AG09309 (cell line): ENCODE measurements at places on chromosomes 2 and 18.

DNA sequence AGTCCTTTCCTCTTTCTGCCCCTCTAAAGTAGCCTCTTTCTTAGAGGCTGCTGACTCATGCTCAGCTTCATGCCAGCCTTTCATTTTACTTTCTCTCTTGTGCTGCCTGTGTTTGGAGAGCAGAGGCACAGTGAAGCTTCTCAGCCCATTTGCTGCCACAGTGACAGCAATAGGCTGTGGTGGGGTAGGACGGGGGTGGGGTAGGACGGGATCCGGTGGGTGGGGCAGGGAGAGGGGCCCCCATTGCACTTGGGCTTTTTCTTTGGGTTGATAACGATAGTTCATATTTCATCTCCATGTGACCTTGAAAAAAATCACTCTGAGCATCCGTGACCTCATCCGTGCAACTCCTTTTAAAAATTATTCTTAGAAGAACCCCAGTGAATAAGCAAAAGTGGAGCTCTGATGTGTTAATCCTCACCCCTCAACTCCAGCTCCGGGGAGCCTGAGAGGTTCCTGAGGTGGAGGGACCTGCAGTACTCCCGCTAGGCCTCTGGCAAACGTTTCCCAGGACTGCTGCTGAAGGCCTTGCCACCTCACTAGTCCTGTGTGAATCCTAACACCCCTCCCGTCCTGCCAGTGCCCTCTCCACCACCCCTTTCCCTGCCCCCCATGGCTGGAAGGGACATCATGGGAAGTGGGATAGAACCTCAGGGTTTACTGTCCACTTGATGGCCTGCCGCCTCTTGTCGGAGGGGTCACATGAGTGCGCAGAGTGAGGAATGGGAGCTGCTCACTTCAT, 70.8 kb downstream of the INPP4A start:
- DNase-seq, result no peak

GRCh38 chr2:15955232-15955988, 15.1 kb downstream of the MYCN start:
- no peak for DNase-seq

GRCh38 chr2:239200646-239201530, 199.9 kb downstream of the HDAC4 start:
- DNase-seq, result no peak

DNA sequence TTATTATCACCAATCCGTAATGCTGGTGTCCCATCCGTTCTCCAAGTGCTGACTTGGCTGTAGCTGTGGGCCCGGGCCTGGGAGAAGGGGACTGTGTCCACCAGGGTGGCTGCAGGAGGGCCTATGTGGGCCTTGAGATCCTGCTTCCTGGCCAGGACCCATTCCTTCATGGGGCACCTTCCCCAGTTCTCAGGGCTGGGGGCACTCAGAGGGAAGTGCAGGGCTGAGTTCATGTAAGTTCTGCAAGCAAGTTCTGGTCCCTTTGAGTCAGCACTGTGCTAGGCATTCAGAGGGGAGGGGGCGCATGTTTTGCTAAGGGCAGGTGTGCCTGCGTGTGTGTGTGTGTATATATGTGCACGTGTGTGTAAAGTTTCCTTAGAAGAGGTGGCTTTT, 94.0 kb downstream of the GLI2 start:
- DNase-seq, result no peak

DNA sequence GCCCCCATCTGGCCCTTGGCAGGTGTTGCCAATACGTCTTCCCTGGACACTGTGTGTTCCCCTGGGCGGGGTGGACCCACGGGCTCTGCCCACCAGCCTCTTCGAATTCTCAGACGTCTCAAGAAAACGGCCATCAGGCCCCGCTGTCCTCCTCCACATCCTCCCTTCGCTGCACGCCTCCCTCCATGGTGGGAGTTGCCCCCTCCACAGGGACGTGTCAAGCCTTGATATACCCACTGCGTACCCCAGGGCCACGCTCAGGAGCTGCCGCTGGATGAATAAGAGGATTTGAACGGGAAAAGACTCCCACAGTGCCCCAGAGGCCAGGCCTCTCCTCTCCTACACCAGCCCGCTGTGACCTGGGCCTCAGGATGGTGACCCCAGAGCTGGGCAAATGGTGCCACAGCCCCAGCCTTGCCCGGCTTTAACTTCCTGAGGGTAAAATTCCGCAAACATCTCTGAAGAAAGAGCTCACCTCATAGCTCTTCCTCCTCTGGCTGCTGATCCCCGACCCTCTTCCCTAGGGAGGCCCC, 399.3 kb upstream of the MYT1L start:
- DNase-seq, result no peak

GRCh38 chr18:3367491-3368091, 82.4 kb upstream of the TGIF1 start:
- DNase-seq, result no peak

DNA sequence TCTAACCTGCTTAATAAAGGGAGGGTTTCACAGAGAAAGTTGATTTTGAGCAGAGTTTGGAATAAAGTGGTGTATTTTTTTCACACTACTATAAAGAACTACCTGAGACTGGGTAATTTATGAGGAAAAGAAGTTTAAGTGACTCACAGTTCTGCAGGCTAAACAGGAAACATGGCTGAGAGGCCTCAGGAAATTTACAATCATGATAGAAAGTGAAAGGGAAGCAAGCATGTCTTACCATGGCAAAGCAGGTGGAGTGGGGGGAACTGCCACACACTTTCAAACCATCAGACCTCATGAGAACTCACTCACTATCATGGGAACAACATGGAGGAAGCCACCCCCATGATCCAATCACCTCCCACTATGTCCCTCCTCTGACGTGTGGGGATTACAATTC, 546.7 kb downstream of the EPHA4 start:
- no peak for DNase-seq

DNA sequence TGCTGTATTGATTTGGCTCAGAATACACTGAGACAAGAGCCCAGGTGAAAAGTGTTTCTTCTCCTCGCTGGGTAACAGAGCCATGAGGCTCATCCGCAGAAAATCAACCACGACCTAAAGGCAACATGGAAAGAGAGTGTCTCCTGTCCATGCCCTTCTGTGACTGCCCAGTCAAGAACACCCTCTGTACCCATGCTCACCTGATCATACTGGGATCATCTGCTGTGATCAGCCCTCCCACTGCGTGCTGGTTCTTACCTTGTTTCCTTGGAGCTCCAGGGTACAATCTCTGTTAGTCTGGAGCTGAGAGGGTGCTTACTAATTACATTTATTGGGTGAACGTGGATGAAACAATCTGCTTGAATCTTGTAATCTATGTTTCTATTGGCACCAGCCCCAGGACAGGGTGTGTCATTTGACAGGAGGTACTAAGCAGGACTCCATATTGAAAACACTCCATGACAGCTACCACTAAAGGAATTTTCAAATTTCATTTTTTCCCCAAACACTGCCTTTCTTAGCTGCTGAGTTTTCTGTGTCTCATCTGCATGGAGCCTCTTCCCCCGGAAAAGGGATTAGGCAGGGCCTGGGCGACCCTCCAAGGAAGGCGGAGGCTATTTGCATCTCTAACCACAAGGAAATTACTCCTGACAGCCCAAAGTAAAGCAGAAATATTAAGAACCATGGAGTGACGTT, 39.7 kb upstream of the GRP start:
- peak; percentile 48 for DNase-seq

DNA sequence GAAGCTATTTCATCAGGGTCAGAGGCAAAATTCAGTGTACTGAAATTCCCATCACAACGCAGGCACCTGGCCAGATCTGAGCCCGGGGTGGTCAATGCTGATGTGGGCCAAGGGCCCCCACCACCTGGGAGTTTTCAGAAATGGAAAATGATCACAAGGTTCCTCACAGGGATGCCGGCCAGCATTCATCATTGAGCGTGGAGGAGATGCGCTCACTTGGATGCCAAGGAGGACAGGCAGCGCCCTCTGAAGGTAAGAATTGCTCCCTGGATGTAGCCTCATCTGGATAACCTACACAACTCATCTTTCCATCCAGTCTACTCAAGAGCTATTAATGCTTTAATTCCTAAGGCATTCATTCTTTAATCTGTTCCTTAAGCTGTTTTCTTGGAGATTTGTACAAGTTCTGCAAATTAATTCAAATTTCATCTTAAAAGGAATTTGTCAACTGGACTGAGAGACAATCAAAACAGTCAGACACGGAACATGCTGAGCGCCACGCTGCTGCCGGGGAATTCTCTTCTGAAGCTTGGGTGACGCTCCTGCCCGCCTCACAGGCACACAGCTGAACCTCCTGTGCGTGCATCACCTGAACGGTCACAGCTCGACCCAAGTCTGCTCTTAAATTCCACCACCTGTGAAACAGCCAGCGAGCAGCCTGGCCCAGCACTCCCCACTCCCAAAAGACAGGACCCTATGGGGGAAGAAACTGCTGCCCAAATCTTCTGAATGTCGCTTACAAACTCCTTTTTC, 206.7 kb downstream of the HDAC4 start:
- no peak for DNase-seq

GRCh38 chr2:113370478-113371091, 66.9 kb upstream of the ZNG1B start:
- DNase-seq, result peak; percentile 37

GRCh38 chr2:50263728-50264127, 768.2 kb downstream of the NRXN1 start:
- no peak for DNase-seq

- DNase-seq, result peak; percentile 94
Observed at GRCh38 chr18:75475228-75475627, 47.7 kb upstream of the SMIM21 start.

GRCh38 chr2:113034016-113034415, 18.7 kb downstream of the IL36B start:
- DNase-seq, result no peak

GRCh38 chr18:28159055-28159454, 17.9 kb downstream of the CDH2 start:
- no peak for DNase-seq

DNA sequence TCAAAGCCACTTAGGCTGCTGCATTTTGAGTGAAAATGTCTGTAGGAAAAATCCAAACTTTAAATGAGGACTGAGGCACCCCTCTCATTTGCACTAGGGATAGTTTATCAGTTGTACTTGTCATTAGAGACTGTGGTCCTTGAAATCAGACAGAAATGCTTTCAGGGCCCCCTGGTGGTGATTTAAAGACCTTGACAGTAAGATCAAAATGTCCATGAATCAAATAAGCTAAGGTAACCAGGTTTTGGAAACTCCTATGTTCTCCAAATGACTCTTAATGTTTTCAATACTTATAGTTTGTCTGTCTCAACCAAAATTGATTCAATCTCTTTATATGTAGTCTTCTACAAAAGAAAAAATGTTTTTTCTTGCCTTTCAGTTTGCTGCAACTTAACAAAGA, 28.8 kb upstream of the DDX18 start:
- peak; percentile 13 for DNase-seq

DNA sequence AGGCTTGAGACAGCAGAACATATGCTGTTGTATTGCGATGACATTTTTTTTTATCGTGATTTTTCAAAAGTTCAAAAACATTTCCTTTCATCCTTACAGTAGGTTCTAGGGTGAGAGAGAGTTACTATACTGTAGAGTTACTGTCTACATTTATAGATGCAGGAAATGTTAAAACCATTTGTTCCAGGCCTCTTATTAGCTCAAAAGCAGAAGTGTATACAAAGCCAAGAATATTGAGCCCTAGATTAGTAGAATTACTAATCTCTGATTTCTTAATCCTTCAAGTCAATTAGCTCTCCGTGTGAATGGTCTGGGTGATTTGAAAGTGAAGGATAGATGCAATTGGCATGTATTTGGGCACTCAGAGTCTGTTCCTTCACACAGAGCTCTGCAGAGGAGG, 73.1 kb downstream of the MAPRE2 start:
- DNase-seq, result no peak

GRCh38 chr2:158049129-158049855, 52.4 kb upstream of the UPP2 start:
- DNase-seq, result no peak

DNA sequence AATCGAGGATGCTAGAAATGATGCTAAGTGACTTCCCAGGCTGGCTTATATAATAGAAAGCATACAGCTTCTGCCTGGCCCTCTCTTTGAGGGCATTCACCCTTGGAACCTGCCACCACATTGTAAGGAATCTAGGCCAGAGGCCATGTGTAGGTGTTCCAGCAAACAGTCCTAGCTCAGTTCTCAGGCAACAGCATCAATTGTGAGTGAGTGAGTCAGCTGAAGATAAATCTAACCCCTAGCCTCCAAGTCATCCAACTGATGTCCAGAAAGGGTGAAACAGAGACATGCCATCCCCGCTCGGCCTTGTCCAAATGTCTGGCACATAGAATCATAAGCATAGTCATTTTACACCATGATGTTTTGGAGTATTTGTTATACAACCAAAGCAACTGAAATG, 324.3 kb upstream of the KLHL14 start:
- DNase-seq, result no peak

DNA sequence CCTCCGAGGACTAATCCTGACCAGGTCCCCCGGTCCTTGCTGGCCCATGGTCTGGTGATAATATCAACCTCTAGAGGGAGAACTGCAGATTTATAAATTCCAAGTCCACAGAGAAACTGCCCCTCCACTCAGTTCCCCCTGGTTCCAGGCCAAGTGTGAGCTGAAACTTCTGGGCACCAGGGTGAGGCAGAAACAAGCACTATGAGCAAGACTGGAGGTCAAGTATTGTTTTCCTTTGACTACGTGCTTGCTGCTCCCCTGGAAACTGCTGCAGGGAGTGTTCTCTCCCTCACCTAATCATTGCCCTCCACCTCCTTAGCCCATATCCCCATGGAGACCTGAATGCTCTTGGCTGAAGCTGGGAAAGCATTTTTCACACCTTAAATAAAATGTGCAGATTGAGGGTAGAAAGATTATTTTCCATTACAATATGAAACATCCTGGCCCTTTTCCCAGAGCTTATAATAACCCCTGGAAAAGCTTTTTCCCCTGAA, 135.2 kb downstream of the RDH14 start:
- DNase-seq, result no peak

- no peak for DNase-seq
Observed at GRCh38 chr2:84891355-84892010, 10.6 kb upstream of the TRABD2A start.

DNA sequence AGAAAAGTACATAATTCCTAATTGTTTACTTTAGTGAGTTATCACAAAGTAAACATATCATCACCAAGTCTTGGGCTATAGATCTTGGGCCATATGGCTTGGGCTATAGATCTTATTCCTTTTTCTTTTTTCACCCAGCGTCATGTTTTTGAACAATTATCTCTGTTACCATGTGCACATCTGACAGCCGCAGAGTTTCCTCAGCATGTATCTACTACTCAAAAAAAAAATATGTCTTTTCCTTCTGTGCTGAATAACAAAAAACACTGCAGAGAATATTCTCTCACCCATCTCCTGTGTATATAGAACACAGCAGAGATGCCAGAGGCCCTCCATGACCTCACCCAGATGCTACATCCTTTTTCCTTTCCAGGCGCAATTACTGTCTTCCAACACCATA, 76.2 kb upstream of the MYO3B start:
- DNase-seq, result no peak

DNA sequence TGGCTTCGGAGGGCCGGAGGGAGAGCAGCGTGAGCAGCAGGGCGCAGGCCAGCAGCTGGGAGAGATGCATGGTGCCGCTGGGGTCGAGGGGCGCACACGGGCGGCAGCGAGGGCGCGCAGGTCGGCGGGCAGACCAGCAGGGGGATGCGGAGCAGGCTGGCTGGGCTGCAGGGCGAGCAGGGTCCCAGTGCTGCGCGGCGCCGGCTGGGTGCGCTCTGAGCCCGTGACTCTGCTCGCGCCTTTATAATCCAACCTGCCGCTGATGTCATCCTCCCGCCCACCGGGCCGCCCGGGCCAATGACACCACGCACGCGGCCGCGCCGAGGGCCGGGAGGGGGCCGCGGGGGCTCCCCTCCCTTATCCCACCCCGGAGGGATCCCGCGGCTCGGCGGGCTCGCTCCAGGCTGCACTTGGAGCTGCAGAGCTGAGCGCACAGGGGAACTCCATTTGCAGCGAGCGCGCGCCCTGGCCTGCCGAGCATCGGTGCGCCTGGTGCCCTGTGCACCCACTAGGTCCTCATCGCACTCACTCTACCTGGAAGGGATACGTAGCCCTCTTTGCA, at the start of gene NPPC:
Gene NPPC, minus strand, starts transcription at position 217 of the 562 bp plus-strand sequence. Its CDS starts 147 bp downstream, at position 70.
- no peak for DNase-seq
